ENCODE measurements at places on chromosomes 16 and 17. TPM values are rescaled to one million over a fixed set of nuclear protein-coding genes. Genes with fewer than 3 reads are reported as not detected.

Gene SOX8
- total RNA-seq, result 11.2 TPM

Gene G6PC3
- 85.5 TPM for total RNA-seq

Gene PIP4K2B
- 47.2 TPM for total RNA-seq

Gene USP22
- total RNA-seq, result 216 TPM

Gene MPP2
- 25.8 TPM for total RNA-seq

Gene HASPIN
- 14.9 TPM for total RNA-seq

Gene TNFRSF12A
- total RNA-seq, result 33.4 TPM

Gene ADAD2
- total RNA-seq, result 133 TPM

Gene DNAH2
- 22.7 TPM for total RNA-seq

Gene CETP
- 0.50 TPM for total RNA-seq

Gene SLC6A2
- total RNA-seq, result 3.5 TPM

Gene SLFN11
- total RNA-seq, result 6.4 TPM

Gene SLC25A19
- 44.6 TPM for total RNA-seq

Gene TANC2
- total RNA-seq, result 163 TPM

Gene CARD14
- total RNA-seq, result 3.5 TPM

Gene TMC5
- total RNA-seq, result 7.1 TPM

Gene C1QTNF1
- 9.1 TPM for total RNA-seq

Gene KCNG4
- total RNA-seq, result 0.06 TPM

Gene CA5A
- not detected for total RNA-seq

Gene LRRC36
- total RNA-seq, result 40.9 TPM

Gene RBFOX1
- 0.68 TPM for total RNA-seq

Gene MAF
- 112 TPM for total RNA-seq

Gene GRAP
- total RNA-seq, result 5.3 TPM

Gene GSDMA
- total RNA-seq, result not detected

Gene HS3ST2
- 4.4 TPM for total RNA-seq

Gene CACNG5
- total RNA-seq, result 0.55 TPM

Gene KRTAP3-2
- total RNA-seq, result not detected

Gene ZDHHC1
- 62.0 TPM for total RNA-seq

Gene SHISA6
- total RNA-seq, result 10.3 TPM

Gene KRT40
- 0.16 TPM for total RNA-seq

Gene KRT12
- total RNA-seq, result 0.68 TPM

Gene TAC4
- total RNA-seq, result not detected

Gene SHISA9
- 0.68 TPM for total RNA-seq

Gene PRRT2
- 18.0 TPM for total RNA-seq

Gene TLCD3B
- total RNA-seq, result 51.8 TPM

Gene YPEL3
- 69.4 TPM for total RNA-seq

Gene TMED6
- total RNA-seq, result 1.4 TPM

Gene CDK5RAP3
- 281 TPM for total RNA-seq

Gene VPS35L
- 88.9 TPM for total RNA-seq

Gene INPP5K
- 83.4 TPM for total RNA-seq

Gene KRT26
- 0.62 TPM for total RNA-seq

Gene IL4R
- 68.6 TPM for total RNA-seq

Gene TPPP3
- 9.5 TPM for total RNA-seq

Gene METTL16
- total RNA-seq, result 53.6 TPM

Gene CCP110
- 31.0 TPM for total RNA-seq
